Activated naive CD4-positive, alpha-beta T cell treated with anti-CD3 and anti-CD28 coated beads for 36 hours (primary cell): ENCODE measurements at places on chromosomes 4 and X. TPM values are rescaled to one million over a fixed set of nuclear protein-coding genes. Genes with fewer than 3 reads are reported as not detected.

SPACA5 gene
- total RNA-seq = not detected

GAGE1 gene
- not detected for total RNA-seq

TMPRSS11D gene
- not detected for total RNA-seq

GRCh38 chr4:5045097-5045496, 6.2 kb upstream of the STK32B start:
- no peaks in the 10 kb centered on the region for H3K4me1 ChIP-seq
- H3K36me3 ChIP-seq = no peaks in the 10 kb centered on the region
- H3K4me3 ChIP-seq = no peak overlapping the region
- no peak for DNase-seq
- H3K27ac ChIP-seq = no peak overlapping the region
- peaks cover 29% of the 10 kb centered on the region for H3K27me3 ChIP-seq

GRCh38 chrX:30513284-30513683, 64.3 kb downstream of the TASL start:
- H3K36me3 ChIP-seq = no peaks in the 10 kb centered on the region
- H3K4me3 ChIP-seq = no peak overlapping the region
- no peaks in the 10 kb centered on the region for H3K4me1 ChIP-seq
- no peaks in the 10 kb centered on the region for H3K27me3 ChIP-seq
